ENCODE measurements at places on chromosomes 5 and 9.

GRCh38 chr5:36683821-36684434 lies 77.5 kb downstream of the SLC1A3 start:
- no peak for DNase-seq

- DNase-seq = no peak
These were observed 1730.6 kb downstream of the EFNA5 start for GRCh38 chr5:105940181-105940580.

DNA sequence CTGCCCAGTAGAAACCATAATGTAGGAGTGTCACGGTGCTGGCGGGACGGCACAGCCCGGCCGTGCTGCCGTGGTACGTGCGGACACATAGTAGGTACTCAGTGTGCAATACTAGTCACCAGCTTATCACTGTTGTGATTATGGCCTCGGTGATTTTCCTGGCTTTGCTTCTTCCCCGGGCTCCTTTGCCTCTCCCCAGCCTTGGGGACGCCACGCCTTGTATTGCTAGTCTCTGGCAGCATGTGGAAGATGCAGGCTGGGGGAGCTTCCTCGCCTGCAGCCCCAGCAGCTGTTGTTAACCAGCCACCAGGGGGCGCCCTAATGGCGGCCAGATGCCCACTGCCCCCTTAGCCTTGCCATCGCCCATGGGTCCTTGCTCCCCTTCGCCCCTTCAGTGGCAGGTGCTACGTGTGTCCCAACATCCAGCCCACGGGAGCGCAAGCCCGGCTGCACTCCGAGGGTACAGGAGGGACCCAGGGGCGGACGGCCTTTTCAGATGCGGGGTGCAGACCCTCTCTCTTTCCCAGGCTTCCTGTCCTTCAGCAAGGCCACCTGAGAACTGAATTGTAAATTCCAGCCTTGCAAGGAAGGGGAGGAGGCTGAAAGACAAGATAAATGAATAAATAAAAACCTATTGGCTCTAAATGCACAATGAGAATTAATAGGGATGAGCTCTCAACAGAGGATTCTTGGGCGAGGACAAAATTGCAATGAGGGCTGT lies 8.0 kb downstream of the NTNG2 start:
- no peak for DNase-seq

DNA sequence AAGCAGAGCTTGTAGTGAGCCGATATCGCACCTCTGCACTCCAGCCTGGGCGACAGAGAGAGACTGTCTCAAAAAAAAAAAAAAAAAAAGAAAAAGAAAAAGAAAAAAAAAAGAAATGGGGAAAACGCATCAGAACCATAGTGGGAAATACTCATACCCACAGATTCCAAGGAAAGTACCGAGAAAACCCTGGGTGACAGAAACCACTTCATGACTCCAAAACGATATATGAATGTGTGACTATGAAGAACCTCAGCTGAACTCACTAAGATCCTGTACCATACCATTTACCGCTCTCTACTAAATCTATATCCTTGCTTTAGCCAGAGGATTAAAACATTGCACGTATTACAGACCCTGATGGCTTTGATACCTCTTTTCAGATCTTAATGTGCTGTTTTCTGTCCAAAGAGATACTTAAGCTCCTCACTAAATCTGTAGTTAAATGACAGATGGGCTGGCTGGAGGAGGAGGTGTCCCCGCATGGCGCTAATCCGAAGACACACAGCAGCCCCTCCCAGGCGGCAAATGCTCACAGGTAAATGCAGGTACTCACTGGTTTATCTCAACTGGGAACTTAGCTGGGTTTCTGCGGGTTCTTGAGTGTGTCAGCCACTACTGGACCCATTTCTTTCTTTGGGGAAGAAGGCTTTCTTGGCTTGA lies 2.8 kb downstream of the LPCAT1 start:
- no peak for DNase-seq

- no peak for DNase-seq
These were observed 1.4 kb upstream of the GDNF start for GRCh38 chr5:37841203-37841602.

DNA sequence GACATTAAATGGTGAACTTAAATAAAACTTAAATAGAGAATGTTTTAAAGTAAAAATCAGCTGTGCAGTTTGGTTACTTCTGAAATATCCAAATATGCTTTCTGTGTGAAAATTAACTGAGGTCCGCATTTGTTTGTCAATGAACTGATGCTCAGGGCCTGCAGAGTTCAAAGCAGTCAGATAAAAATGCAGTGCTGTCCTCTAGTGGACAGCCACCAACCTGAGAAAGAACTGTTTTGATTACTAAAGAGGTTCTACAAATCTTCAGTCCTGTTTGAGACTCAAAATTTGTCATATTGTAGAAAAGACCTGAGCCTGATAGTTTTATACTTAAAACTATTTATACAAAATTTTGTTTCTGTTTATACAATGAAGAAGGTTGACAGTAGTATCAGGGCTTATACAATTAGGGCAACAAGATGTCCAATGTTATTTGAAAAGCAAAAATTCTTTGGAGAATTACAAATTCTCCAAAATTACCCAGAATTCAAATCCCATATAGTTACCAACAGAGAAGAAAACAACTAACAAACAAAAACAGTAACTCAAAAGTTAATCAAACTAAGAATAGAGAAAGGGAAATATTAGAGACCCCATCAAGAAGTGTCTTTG lies 232.3 kb upstream of the TBCA start:
- DNase-seq = no peak

GRCh38 chr9:137108608-137109249 lies 5.8 kb downstream of the DPP7 start:
- no peak for DNase-seq

- DNase-seq = no peak
These were observed 102.0 kb upstream of the DMAC1 start for GRCh38 chr9:7901621-7902020.

DNA sequence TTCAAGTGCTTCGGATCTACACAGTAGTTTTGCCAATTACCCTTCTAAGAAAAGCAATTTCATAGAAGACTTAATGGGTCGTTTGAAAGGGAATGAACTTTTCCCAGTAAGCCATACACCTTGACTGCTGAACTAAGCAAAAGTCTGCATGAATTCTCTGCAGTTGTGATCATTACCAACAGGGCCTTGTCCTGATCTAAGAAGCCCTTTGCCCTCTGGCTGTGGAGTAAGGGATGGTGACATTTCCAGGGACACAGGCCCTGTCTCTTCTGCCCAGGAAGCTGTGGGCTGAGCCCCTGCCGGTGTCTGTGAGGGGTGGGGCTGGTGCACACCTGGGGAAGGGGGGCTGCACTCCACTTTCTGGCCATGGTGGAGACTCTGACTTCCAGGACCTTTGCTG lies 30.5 kb downstream of the ZDHHC11 start:
- no peak for DNase-seq

- DNase-seq = no peak
These were observed 213.8 kb upstream of the ACTBL2 start for GRCh38 chr5:57696389-57696769.

- no peak for DNase-seq
These were observed 277.4 kb downstream of the AOPEP start for GRCh38 chr9:95003689-95004410.

- no peak for DNase-seq
These were observed 64.5 kb downstream of the TMEM161B start for GRCh38 chr5:88203981-88204750.

DNA sequence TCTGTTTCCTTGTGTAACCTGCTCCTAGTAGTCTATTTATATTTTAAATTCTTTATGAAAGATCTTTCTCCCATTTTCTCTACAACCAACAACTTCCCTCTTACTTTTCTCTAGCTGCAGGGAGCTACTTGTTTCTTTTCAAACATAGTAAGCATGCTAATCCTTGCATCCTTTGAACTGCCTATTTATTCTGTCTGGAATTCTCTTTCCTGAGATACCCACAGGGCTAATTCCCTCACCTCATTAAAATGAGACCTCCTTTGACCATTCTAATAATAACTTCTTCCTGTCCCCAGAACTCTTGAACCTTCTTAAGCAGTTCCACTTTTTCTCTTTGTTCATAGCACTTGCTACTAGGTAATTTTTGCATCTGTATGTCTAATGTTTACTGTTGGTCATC lies 620.6 kb upstream of the CDH18 start:
- no peak for DNase-seq

DNA sequence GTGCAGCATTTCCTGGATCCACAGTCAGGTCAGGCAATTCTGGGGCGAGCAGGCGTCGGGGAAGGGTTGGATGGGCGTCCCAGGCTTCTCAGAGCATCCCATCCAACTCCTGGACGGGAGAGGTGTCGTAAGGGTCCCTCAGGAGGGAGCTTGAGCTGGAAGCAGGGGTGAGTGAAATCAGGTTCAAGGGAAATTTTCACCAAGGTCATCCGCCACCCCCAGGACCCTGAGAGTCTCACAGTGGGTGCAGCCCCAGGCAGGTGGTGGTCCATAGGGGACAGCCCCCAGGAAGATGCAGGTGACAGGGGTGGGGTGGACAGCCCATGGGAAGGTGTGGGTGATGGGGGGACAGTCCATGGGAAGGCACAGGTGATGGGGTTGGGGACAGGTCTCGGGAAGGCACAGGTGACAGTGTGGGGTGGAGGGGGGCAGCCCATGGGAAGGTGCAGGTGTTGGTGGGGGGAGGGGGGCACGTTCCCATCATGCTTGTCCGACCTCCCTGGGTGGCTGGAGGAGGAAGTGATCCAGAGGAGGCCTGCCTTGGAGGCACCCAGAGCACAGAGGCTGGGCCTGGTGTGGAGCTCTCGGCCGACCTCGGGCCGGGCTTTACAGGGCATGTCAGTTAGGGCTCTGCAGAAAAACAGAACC lies 48.9 kb downstream of the AHRR start:
- no peak for DNase-seq

- no peak for DNase-seq
These were observed 63.4 kb downstream of the NR6A1 start for GRCh38 chr9:124707666-124708065.

GRCh38 chr5:108059334-108059733 lies 322.6 kb downstream of the FBXL17 start:
- DNase-seq = no peak

DNA sequence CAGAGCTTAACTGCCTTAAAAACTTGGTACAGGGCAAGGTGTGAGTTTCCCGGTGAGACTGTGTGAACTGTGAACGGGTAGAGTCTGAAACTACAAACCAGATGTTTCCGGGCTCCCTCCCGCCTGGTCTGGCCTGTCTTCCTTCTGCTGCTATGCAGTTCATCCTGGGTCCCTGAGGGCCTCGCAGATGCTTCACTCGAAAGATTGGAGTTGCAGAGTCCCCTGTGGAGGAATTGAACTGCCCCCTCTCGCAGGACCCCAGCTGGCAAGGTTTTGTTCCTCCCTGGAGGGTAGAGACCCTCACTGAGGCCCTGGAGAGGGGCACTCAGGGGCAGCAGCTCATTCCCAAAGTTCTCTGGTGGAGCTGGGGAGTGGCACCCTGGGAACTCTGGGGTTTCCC lies 533 bp downstream of the DCANP1 start:
- no peak for DNase-seq

GRCh38 chr5:67748165-67748690 lies 467.3 kb upstream of the PIK3R1 start:
- DNase-seq = no peak

DNA sequence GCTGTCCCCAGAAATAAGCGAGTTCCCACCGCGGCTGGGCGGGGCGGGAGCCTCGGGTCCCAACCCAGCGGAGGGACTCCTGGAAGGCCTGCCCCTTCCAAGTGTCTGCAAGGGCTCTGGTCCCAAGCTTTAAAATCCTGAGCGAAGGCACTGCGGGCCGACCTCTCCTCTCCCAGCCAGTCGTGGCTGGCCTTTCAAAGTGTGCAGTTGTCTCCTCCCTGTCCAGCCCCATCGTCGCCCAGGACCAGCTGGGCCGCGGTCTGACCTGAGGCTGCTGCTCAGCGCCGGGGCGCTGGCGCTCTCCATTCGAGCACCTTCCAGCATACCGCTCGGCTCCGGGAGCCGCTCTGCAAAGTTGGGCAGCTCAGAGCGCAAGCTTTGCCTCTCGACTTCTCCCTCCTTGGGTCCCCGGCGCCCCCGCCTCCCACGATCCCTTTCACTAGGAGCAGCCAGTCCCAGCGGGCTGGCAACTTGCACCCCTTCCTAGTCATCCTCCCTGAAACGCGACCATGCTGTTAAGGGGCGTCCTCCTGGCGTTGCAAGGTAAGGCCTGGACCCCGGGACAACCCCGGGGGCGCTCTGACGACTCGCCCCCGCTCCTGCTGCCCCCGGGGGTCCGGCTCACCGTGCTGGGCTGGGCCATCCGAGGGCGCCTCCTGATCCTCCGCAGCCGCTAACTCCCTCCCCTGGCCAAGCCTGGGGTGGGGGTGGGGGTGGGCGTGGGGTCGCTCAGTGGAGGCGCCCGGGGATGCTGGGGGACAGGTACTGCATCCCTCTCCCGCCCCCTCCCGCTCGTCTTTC lies at the start of gene MAMDC2:
Gene MAMDC2, plus strand, starts transcription at position 160 of the 801 bp plus-strand sequence. Its CDS starts 350 bp downstream, at position 510.
- DNase-seq = peak; percentile 68

GRCh38 chr9:133474215-133474614 lies 4.7 kb downstream of the SLC2A6 start:
- no peak for DNase-seq

DNA sequence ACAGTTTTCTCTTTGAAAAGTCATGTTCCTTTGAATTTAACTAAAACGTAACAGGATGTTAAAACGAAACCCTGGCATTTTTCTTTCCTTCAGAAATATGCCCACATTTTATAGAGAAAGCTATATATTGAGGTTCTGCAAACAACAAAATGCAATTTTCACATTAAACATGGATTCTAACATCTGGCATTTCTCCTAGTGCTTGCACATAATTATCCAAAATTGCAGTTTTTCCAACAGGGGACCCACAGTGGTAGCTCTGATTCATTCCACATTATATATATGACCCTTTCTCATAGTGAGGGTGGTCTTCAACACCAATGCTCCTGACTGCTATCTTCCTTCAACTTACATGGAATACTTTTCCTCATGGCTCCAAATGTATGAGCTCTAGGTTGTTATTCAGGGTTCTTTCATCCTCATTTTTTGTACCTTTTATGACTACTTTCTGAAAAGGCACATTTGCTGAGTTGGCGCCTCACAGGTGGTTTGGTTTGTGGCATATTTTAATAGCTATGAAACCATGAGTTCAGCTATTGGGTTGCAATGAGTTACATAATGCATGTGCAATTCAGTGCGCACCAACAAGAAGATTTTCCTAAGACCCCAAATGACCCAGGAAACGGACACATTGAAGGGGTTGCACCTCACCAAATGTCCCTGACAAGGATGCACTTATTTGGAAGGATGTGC lies 551.7 kb downstream of the RAB3C start:
- no peak for DNase-seq

DNA sequence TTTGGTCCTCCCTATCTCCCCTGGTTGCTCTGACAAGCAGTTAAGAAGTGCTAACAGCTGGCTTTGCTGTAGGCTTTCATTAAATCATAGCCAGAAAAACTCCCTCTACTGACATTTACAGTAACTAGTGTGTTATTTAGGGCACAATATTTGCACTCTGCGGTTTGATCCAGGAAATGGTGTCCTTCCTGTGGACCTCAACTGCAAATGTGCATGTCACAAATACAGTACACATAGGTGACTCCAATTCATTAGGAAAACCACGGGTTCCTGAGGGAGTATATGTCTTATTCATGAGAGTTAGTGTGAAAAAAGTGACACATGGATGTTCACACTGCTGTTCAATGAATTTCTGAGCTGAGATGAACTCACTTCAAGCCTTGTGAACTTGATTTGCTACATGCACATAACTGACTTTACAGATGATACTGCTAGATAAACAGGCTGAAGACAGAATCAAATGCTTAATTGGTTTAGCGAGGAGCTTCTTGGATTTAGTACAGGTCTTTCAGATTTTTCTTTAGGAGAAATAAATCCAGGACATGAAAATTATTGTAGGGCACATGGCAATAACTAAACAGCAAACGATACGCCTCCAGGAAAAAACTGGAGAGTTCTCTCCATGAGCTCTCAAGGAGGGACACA lies 281.5 kb downstream of the EFNA5 start:
- peak; percentile 47 for DNase-seq

Data from right kidney (tissue), 9 donors.